DMS 273 treated with DMSO at 0.1 percent for 48 hours (cell line): ENCODE measurements at places on chromosomes 3 and 15.
A peak's percentile ranks its signal among the peaks of the same experiment; 100 is the strongest.

- no peak for DNase-seq
Measured at GRCh38 chr15:95085056-95085455, 853.7 kb downstream of the MCTP2 start.

DNA sequence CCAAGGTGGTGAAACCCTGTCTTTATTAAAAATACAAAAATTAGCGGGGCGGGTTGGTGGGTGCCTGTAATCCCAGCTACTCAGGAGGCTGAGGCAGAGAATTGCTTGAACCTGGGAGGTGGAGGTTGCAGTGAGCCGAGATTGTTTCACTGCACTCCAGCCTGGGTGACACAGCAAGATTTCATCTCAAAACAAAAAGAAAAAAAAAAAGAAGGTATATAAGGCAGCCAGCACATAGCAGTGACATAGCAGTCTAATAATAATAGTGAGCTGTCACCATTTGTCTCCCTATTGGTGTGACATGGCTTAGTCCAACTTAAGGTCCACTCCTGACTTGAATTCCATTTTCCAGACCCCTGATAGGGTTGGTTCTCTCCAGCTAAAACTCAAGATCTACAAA is 8.8 kb upstream of the LACTB start:
- no peak for DNase-seq

GRCh38 chr3:149009732-149010131 is 18.4 kb downstream of the GYG1 start:
- DNase-seq, result no peak

DNA sequence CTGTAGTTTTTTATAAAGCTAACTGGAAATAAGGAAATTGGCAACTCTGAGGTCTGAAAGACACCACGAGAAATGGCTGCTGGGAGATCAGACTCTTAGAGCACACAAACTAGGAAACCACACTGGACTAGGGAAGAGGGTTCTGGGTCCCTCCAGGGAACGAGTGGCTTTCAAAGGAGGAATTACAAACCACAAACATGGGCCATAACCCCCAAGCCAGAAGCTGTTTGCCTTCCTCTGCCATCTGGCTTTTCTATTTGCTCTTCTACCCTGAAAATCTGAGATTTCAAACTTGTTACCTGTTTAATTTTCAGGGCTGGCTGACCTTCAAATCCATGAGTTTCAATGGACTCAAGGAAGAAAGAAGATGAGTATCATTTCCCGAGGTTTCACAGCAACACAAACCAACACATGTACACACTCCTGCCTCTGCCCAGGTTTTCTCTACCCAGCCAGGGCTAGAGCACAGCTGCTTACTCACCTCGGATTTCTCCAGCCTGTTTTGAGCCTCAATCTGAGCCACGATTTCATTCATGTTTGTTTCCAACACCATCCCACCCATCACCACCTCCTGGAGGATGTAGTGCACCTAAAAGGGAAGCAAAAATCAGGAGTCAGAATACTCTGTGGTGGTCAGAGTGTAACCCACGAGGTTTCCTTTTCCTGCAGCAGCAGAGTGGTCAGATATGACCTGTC is 22.6 kb upstream of the ANPEP start:
- no peak for DNase-seq

DNA sequence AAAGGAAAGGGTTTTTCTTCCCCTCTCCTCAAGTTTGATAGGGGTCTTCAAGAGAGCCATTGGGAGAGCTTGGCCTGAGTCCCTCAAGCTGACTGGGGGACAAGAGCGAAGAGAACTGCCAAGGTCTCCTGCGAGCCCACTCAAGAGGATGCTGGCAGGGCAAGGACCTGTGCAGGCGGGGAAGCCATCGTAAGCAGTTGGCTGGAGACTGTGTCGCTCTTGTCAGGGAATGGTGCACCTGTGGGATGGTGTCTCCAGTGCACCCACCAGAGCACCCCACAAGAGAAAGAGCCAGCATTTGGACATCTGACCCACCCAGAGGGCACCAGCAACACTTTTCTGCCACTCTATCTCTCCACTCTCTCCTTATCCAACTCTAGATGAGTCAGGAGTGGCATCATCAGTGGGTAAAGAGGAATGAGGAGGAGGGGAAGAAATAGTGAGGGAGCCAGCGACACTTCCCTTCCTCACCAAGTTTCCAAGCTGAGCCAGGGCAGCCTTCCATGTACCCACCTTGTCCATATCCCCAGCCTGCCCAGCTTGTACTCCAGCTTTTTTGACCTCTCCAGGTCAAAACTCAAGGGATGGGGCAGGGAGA is 13.6 kb upstream of the XIRP1 start:
- no peak for DNase-seq

DNA sequence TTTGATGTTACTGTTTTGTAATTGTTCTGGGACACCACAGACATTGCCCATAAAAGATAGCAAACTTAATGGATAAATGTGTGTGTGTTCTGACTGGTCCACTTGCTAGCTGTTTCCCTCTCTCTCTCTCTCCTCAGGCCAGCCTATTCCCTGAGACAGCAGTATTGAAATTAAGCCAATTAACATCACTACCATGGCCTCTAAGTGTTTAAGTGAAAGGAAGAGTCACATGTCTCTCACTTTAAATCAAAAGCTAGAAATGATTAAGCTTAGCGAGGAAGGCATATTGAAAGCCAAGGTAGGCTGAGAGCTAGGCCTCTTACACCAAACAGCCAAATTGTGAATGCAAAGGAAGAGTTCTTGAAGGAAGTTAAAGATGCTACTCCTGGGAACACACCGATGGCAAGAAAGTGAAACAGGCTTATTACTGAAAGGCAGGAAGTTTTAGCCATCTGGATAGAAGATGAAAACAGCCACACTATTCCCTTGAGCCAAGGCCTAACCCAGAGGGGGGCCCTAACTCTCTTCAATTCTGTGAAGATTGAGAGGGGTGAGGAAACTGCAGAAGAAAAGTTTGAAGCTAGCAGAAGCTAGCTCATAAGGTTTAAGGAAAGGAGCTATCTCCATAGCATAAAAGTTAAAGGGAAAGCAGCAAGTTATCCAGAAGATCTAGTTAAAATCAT is 295.1 kb downstream of the CHST2 start:
- no peak for DNase-seq

DNA sequence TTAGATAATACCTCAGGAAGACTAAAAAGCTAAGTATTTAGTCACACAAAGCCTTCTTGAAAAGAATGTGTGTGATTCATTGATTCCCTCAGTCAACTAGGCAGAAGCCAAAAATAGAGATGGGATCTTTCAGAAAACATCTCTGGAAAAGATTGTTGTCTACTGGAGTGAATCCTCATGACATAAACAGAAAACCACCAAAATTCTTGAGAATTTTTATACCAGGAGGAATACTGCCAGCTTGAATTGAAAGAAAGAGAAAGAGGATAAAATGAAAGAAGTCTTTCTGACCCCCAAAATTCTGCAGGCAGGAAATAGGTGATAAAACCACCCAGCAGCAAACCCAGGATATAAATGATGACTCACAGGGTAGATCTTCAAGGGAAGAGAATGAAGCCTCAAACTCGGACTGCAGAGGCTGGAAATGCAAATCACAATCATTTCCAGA is 363.1 kb upstream of the PLSCR5 start:
- no peak for DNase-seq

DNA sequence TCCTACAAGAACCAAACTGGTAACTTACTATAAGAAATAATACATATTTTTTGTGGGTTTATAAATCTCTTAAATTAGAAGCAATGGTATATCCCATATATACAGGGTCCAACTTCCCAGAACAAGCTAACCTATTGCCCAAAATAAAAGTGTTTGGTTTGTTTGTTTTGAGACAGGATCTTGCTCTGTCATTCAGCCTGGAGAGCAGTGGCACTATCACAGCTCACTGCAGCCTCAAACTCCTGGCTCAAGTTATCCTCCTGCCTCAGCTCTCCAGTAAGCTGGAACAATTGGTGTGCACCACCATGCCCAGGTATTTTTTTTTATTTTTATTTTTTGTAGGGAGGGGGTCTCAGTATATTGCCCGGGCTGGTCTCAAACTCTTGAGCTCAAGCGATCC is 135.4 kb downstream of the TFDP2 start:
- DNase-seq, result no peak

DNA sequence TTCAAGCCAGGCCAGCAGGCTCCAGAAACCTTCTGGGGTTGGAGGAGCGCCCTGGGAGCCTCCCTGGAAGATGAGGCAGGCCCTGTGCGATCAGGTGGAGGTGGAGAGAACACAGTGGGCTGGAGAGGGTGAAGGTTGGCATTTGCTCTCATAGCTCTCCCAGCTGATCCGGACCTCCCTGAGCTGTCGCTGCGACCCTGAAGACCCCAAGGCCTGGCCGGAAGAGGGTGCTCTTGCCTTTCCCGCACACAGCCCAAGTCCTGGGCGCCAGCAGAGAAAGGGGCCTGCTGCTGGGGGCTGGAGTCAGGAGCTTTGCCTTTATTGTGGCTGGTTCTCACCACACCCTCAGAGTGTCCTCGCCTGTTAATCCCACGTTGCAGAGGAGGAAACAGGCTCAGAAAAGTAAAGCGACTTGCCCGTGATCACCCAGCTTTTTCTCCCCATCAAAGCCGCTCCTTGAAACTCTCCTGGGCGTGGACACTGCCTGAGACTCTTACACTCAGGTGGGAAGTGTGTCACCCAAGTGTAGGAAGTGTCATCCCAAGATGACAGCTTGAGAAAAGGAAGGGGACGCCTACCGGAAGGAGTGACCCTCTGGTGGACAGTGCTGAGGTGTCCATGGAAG is 8.6 kb upstream of the RPL29 start:
- no peak for DNase-seq

GRCh38 chr3:46489875-46490274 is 7.9 kb upstream of the RTP3 start:
- no peak for DNase-seq

- no peak for DNase-seq
Measured at GRCh38 chr3:78867409-78868372, 900.1 kb downstream of the ROBO1 start.

DNA sequence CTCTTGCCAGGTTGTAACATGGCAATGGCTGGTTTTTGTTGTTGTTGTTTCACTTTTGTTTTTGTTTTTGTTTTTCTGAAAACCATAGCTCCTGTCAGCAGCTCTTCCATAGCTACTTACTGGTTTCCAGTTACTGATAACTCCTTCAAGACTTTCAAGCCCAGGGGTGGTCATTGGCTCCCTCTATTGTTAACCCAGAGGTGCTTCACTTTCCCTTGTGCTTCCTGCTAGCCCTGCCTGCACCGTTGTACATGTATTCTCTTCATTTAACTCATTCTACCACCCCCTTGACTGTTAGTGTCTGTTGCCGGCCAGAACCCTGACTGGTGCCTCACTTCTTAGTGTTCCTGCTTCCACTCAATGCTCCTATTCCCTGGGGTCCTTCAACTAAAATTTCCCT is 4.2 kb upstream of the TRAT1 start:
- peak; percentile 11 for DNase-seq

DNA sequence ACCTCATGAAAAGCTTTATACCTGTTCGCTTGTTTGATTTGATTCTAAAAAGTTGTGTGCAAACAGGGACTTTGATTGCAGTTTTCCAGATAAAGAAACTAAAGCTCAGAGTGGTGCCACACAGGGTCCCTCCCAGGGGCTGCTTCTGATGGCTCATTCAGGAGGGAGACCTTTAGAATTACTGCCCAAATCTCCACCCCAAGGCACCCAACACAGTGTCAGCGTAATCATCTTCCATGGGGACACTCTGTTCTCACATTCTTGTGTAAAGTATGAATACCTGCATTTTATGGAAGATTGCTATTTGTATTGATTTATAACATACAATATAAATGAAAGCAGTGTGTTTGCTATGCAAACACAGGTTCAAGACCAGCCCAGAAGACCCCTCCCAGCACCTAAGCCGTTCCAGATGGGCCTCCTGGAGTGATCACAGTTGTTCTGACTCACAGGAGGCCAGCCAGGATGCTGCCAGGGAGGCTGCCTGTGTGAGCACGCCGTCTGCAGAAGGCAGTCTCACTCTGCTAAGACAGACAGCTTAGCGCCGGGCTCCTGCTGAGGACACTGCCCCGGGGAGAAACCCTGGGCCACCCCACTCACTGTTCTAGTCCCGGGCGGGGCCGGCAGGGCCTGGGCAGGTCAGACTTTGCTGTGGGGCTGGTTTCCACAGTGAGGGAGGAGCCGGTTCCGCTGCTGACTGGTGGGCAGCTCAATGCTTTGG is 185.6 kb downstream of the FAM43A start:
- peak; percentile 97 for DNase-seq

DNA sequence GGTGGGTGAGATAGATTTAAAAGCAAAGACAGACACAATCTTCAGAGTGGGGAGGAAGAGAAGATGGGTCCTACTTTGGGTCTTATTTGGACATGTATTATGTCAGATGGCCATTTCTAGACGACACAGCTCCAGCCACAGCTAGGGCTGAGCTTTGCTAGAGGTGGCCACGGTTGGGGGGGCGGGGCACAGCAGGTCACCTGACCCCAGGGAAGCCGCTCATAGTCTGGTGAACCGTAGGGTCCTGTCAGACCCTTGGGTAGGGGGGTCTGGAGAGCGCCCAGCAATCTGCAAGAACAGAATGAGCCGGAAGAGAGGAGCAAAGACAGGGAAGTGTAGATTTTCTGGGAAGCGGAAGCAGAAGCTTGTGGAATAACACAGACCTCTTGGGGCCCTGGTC is 6.6 kb downstream of the EPB42 start:
- DNase-seq, result no peak
